ENCODE measurements at places on chromosomes 16 and 17.
A peak's percentile ranks its signal among the peaks of the same experiment; 100 is the strongest.

DNA sequence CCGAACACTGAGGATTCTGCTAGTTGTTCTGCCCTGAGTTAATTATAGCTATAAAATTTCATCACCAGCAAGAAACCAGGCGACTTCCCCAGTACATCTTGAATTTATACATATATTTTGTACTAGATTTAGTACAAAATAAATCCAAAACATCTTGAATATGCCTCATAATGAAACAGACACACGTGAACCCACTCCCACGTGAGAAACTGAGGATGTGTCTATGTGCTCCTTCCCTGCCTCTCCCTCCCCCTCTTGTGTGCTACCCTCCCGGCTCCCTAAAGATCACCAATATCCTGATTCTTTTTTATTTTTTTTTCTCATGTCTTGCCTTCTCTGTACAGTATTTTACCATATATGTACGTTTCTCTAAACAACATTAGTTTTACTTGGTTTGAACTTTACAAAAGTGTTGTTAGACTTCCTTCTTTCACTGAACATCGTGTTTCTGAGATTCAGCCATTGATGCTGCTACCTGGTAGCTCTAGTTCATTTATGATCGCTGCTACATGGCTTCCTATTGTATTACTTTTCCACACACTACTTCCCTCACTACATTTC lies 1.1 kb upstream of the LCMT1 start:
- DNase-seq: no peak

DNA sequence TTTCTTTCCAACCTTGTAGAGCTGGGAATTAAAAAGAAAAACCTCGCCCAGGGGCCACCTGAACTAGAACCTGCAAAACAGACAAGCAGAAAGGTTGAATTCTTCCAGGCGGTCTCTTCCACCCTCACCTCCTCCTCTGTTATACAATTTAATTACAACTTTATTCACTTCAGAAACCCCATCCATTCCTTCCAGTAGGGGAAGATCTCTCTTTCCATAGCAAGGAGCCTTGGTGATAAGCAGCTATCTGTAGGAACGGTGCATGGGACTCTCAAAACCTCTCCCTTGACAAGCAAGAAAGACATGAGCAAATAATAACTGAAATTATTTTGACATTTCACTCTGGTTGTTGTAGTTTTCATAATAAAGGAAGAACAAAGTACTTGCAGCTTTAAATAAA lies 176.0 kb downstream of the RBFOX1 start:
- no peak for DNase-seq

- no peak for DNase-seq
These were observed 662 bp downstream of the WIPF2 start for GRCh38 chr17:40219594-40220338.

DNA sequence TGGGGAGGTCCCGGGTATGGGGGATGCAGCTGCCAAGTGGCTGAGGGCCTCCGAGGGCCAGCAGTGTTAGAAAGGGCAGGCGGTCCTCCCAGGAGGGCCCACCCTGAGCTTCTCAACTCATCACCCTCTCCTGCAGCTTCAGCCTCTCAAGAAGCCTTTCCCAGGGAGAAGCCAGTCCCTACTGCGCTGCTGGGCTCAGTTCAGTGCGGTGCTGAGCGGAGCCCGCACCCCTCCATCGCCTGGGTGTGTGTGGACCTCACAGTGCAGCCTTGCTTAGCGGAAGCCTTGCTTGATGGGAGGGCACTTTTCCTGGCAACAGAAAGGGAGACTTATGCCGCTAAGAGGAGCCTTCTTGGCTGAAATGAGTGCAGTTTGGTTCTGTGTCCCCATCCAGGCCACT lies 3.5 kb upstream of the APRT start:
- no peak for DNase-seq

- DNase-seq: no peak
These were observed 452.6 kb upstream of the CDH11 start for GRCh38 chr16:65574326-65574966.

DNA sequence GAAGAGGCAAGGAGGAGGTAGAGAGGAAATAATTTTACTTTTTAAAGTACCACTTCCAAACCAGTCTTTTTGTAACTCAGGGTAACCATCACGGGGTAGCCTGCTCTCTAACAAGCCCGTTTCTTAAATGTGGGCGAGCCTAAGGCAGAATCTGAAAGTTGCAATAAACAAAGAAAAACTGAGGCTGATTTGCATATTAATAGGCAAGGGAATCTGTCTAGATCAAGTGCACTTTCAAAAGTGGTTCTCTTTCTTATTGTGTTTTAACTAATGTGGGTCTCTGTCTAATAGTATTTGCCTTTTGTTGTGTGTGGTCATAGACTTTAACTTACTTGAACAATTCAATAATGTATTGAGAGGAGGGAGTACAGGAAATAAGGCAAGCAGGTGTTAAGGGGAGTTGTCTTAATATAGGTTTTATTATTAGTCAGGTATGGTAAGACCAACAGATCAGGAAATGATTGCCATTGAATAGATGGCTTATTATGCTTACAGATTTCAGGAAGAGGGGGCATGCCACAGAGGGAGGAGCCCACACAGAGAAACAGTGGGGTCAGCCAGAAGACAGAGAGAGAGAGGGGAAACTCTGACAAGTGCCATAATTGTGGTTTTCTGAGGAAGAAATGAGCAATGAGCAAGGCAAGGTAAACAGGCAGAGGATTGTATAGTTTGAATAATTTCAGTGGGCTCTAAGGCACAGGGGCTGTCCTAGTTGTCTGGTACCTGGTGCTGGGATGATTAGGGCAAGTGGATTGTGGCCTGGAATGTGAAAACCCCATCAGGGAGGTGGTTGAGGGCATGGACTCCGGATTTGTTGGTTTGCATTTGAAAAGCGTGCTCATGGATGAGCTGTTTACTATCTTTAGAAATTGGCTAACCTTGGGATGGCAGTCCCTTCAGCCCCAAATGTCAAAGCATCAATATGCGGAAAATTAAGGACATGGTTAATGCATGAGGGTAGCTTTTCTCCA lies 237.2 kb downstream of the TOX3 start:
- no peak for DNase-seq

DNA sequence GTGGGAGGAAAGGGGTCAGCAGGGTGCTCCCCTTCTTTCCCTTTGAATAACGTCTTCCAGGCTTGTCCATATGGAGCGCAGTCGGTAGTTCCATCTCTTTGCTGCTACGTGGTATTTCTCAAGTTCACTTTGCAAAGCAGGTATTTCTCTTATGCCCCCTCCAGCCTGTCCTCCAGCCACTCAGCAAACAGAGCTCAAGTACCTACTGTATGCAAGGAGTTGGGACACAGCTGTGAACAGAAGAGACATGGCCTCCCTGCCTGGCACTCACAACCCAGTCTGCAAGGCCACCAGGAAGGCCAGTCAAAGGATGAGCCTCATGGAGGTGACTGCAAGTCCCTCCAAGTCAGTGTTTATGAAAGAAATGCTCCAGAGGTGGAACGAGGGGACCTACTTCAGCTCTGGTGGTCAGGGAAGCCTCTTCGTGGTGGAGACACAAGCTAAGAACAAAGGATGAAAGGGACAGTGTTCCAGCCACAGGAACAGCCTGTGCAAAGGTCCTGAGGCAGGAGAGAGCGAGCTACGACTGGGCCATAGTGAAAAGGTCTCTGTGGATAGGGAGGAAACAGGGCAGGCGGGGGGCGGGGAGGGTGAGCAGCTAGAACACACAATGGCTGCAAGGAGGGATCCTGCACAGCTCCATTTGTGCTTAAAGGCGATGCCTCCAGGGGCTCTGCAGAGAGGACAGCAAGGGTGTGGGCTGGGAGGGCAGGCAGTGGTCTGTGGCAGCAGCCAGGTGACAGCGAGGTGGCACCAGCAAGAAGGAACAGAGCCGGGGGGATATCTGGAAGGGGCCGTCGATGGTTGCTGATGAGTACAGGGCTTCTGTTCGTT lies 32.6 kb downstream of the PPL start:
- DNase-seq: no peak

GRCh38 chr16:17632667-17633066 lies 161.9 kb upstream of the XYLT1 start:
- DNase-seq: no peak

GRCh38 chr17:73803964-73804435 lies 159.8 kb upstream of the SDK2 start:
- DNase-seq: no peak

DNA sequence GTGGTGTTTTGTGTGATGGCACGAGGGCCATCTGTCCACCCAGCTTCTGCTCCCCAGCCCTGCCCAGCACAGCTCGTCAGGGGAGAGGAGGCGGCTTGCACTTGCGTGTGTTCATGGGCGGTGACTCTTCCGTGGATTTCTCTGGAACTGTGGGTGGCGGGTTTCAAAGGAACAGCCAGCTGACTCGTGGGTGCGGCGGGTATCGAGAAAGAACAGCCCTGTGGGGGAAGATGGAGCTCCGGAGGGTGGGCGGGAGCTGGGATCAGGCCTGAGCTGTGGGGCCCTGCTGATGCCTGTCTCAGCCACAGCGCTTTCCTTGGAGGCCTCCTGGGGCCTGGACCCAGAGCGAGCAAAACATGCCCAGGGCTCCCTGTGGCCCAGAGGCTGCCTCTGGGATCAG lies 13.2 kb downstream of the NAGPA start:
- DNase-seq: no peak

- no peak for DNase-seq
These were observed 6.6 kb upstream of the SUPT4H1 start for GRCh38 chr17:58358408-58359172.

- no peak for DNase-seq
These were observed 5.4 kb upstream of the BCAR1 start for GRCh38 chr16:75256696-75257343.

GRCh38 chr17:57164814-57165213 lies 79.8 kb downstream of the AKAP1 start:
- DNase-seq: no peak

DNA sequence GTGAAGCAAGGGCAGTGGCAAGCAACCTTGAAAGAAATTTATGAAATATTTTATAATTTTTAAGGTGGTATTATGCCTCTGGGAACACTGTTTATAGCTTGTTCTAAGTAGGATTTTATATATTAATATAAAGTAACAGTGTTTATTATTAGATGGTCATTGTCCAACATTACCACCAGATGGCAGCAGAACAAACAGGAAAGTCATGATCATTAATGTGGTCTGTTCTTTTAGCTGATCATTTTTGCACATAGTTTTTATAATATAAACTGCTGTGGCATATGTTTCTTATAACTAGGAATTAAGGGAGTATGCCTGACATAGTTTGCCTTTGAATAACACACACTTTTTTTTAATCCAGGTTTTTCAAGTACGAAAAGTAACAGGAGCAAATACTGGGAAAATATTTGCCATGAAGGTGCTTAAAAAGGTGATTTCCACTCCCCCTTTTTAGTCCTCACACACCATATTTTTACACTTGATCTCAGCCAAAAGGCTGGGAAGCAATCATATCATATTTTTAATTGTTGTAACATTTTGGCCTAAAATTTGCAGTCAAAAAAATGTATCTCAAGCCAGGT lies 21.4 kb downstream of the RPS6KB1 start:
- DNase-seq: peak; percentile 23

DNA sequence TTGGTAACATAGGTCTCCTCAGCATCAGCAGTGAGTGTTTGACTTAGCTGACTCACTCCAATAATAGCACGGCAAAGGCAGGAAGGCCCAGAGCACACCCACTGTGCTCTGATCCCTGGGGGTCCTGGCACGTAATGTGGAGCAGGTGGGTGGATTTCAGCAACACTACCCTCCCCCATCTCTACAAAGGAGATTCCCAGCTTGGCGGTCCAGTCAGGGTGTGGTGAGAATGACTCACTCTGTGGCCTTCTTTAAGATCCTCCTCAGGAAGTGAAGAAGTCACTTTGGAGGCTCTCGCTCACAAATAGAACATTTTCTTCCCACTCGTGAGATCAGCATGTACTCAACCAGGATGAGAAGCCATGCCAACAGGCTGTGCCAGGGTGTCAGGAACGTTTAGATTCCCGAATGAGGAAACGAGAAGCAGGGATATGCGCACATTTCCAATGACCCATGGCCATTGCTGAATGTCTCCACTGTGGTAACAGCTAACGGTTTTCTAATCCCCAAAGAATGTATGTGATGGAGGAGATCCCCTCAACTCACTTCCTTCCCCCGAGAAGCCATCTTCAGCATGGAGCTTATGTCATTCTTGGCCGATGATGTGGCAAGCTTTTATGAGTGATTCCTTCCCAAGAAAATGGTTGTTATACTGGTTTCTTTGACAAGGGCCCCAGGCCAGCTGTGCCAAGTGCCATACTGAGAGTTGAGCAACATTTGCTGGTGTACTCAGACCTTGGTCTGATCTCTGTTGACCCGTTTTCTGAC lies 365.2 kb downstream of the C16orf95 start:
- peak; percentile 92 for DNase-seq

GRCh38 chr16:31253642-31254045 lies 6.1 kb upstream of the ITGAM start:
- no peak for DNase-seq

- no peak for DNase-seq
These were observed 33.7 kb upstream of the ALDH3A2 start for GRCh38 chr17:19614900-19615299.

DNA sequence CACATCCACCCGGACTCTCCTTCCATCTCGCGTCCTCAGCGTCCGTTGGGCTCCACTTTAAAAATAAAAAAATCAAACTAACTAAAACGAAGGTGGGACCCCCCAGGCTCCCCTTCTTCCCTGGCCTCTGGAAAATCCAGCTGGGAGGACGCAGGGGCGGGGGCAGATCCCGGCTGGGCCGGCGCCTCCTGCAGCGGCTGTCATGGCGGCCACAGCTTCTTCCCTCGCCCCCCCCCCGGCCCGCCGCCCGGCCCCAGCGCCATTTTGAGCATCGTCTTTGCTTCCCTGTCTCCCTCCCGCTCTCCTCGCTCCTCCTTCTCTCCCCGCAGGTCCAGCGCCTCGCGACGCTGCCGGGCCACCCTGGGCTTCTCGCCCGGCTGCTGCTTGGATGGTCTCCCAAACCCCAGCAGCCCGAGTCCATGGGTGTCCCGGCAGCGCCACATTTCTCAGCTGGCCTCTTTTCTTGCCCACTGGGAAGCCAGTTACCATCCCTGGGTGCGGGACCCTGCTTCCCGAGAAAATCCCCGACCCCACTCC lies 3.3 kb downstream of the HOXB2 start:
- DNase-seq: no peak

DNA sequence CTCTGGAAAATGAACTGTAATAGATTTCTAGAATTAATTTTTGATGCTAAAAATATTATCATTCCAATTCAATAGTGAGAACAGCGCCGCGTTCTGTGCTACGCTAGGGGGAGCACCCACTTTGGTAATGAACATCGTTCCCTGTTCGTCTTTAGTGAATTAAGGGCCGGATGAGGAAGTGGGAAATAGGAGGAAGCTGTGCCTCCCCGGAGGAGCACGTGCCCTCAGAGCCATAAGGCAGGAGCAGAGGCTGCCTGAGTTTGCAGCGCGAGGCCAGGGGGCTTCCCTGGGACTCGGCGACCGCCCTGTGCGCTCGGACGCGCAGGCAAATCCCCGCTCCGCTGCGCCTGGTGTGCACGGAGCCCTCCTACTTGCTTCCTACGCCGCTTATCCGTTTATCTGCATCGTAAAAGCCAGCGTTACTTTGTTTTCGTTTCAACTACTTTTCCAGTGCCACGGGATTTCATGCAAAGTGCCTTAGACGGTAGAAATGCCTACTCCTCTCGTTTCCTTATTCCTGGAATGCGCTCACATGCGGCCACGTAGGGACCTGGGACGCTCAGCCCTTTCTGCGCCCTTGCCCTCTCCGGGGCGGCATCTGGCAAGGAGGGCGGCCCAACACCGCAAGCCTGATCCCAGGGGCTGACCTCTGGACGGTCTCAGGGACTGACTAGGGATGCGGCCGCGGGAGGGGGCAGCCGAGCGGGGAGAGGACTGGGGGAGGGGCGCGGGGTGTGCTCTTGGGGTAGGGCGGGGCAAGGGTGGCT lies 76.4 kb downstream of the KCNJ12 start:
- peak; percentile 46 for DNase-seq
